NCI-H774 (cell line): ENCODE measurements at places on chromosomes 12 and 14.
A peak's percentile ranks its signal among the peaks of the same experiment; 100 is the strongest.

DNA sequence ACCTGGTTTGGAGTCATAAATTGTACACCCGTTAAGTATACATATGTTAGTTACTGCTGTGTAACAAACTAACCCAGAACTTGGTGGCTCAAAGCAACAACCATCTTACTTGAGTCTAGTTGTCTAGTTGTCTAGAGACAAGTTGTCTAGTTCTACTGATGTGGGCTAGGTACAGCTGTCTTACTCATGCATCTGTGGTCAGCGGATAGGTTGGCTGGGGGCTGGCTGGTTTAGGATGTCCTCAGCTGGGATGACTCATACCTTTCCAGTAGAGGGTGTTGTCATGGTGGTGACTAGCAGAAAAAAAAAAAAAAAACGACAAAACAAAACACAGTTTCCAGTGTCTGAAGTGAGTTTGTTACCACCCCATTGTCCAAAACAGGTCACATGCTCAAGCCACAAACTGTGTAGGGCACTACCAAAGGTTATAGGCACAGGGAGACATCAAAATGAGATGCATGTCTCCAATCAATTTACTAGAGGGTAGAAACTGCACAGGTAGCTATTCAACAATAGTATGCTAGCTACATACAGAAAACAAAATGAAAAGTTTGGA is 680.3 kb downstream of the MED13L start:
- no peak for DNase-seq

DNA sequence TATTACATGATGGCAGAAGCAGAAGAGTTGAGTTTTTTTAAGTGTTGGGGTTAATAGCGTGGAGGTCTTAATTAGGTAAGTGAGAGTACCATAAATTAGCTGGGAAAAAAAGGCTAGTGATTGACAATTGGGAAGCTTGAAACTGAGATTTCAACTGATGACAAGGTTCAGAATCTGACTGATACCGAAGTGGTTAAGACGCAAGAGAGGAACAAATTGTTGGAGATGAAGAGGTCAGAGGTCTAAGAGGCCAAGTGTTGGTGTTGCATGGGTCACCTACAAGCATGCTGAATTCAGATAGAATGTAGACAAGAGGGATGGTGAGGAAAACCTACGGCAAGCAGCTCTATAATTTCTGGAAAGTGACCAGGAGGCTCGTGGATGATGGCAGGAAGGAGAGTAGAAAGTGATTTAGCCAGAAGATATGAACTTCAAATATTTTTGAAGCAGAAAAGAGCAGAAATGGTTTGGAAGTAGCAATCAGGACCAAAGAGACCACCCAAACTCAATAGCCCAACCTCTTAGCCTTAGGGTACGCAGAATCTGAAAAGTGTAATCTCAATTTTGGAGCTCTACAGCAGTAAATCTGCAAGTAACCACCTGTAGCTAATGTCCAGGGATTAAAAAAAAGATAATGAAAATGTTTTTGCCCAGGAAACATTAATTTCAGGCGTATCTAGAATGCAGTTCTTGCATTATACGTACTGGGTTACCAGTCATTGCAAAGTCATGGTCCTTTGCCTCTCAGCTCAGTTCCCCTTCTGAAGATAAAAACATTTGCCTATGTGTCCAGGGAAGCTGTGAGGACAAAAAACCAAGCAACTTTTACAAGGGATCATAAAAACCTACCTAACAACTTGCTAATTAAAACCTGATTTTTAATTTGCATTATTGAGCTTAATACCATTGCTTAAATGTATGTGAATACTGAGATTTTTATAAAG is 1.7 kb upstream of the TMPO start:
- no peak for DNase-seq

- no peak for DNase-seq
These were observed 80.0 kb downstream of the DRAM1 start for GRCh38 chr12:101957252-101957959.

GRCh38 chr12:17884581-17884980 is 205.4 kb downstream of the RERGL start:
- DNase-seq: no peak

GRCh38 chr12:117789195-117789912 is 179.4 kb downstream of the KSR2 start:
- peak; percentile 13 for DNase-seq

- DNase-seq: no peak
These were observed 196.3 kb downstream of the PAX9 start for GRCh38 chr14:36857842-36858445.

DNA sequence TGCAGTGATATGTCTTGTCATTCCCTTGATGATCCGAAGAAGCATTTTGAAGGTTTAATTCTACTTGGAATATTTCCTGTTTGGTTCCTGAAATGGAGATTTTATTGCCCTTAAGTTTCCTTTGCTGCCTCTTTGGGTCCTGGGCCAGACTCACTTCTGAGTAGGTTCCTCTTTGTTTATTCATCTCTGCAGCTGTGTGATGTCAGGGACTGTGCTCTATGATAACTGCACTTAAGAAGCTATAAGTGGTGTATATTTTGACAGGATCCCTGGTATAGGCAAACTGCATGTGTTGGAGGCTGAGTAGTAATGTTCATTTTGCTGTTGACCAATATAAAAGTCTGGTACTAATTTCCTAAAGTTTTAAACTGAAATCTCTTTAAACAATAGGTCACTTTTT is at the start of gene KLRC4:
Gene KLRC4, minus strand, starts transcription at position 366 of the 400 bp plus-strand sequence. Its CDS starts 182 bp downstream, at position 184.
- DNase-seq: no peak

GRCh38 chr12:28209782-28210181 is 19.5 kb downstream of the CCDC91 start:
- DNase-seq: no peak

DNA sequence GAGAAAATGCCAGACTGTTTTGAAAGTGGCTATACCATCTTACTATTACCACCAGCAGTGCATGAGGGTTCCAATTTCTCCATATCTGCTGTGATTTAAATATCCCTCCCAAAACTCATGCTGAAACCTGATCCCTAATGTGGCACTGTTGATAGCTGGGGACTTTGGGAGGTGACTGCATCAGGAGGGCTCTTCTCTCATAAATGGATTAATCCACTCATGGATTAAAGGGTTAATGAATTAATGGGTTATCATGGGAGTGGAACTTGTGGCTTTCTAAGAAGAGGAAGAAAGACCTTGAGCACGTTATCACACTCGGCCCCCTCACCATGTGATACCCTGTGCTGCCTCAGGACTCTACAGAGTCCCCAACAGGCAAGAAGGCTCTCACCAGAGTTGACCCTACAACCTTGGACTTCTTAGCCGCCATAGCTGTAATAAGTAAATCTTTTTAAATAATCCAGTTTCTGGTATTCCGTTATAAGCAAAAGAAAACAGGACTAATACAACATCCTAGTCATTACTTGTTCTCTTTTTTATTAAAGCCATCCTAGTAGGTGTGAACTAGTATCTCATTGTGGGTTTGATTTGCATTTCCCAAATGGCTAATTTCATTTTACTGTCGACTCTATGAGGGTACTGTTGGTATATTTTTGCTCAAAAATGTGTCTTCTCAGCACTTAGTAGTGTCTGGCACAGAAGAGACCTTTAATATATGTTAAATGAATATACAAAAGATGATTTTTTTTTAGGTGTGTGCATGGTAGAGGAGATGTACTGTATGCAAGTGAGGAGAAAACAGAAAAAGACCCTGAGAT is 14.3 kb downstream of the PPP1R12A start:
- DNase-seq: no peak

GRCh38 chr12:122238861-122239260 is 13.0 kb upstream of the DIABLO start:
- DNase-seq: no peak
